ENCODE measurements at places on chromosomes 1 and 21. TPM values are rescaled to one million over a fixed set of nuclear protein-coding genes. Genes with fewer than 3 reads are reported as not detected.

- no peak for DNase-seq
Observed at GRCh38 chr1:45335855-45336324, 4.1 kb upstream of the TOE1 start.

- no peak for DNase-seq
Observed at GRCh38 chr1:33637846-33638440, 165.5 kb downstream of the ZSCAN20 start.

GIPC2 gene
- total RNA-seq, result 1.8 TPM

GRCh38 chr1:208068407-208068806 is 157.5 kb upstream of the CD34 start:
- DNase-seq, result no peak

DNA sequence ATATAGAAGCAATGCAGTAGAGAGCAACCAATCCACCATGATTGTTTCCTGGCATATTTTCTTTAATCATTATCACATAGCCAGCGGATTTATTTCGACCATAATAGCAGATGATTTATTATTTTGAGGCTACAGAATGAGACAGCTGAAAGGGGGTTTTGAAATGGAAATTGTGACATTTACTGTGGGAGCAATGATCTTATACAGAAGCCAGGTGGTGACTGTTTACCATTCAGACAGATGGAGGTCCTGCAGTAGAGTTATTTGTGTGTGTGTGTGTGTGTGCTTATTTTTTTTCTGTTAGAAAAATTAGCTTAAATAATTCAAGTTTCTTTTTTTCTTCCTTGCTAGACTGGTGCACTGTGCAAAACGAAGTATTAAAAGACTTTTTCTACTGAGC is 1784.5 kb downstream of the MRPL39 start:
- DNase-seq, result no peak

DNA sequence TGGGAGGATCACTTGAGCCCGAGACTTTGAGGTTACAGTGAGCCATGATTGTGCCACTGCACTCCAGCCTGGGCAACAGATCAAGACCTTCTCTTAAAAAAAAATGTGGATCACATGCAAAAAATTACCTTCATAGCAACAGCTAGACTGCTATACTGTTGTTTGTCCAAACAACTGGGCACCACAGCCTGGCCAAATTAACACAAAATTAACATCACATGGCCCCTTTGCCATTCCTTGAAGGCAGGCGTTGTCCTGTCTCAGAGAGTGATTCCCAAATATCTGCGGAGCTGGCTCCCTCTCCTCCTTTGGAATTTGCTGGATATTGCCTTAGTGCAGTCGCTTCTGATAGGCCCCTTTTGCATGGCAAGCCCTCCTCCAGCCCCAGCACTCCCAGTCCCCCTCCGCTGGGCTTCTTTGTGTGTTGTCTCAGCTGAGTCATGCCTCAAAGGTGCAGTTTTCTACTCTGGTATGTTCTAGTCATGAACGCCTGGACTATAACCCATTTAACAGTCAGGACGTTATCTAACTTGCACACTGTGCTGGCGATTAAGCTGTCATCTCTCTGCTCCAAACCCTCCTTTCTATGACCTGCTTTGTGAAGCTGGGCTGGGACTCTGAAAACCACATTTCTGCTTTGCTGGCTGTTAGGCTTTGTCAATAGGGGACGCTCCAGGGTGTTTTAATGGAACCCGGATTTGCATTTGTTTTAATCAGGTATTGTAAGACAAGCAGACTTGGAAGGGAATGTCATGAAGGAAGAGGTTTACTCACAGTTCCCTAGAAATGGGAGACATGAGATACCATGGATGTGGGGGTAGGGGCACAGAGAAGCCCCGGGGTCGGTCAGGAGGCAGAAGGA is 20.1 kb upstream of the HPCAL4 start:
- no peak for DNase-seq

CCDC17 gene
- total RNA-seq, result 1.0 TPM

FMO2 gene
- total RNA-seq, result 63.6 TPM

DNA sequence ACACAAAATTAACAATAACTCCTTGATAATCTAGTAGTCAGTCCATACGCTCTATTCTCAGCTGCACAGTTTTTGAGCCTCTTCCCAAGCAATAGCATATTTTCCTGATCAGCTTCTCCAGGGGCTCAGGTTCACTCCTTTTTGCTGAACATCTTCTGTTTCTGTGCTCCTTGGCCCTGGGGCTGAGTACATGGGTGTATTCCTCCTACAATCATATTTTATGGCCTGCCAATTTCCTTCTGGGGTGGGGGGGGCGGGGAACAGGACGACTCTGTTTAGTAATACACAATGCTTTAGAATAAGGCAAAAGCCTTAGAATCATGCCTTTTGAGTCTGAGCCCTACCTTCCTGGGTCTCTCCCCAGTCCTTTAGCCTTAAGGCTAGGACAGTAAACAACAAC is 8.5 kb downstream of the CLDN19 start:
- no peak for DNase-seq

DNA sequence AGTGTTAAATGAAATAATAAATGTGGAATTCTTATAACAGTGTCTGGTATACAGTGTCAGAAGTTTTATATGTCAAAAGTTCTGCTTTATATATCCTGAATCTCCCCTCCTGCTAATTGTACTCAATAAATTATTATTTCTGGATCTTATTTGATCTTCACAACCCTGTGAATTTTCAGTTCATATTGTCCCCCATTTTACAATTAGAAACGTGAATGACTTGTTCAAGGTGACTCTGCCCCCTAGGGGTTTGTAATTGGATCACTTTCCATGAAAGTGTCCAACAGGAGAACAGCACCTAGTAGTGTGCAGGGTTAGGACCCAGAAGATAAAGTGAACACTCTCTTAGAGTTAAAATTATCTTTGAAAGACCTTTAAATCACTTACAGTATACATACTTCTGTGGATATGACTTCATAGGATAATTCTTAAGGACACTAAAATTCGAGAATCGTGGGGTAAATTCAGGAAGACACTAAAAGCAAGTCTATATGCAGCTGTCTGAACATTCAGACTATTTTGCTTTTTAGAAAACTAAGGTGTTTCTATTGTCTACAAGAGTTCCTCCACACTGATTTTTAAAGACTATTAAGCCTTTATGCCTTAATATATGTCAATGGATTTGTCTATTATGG is 4.5 kb upstream of the DDR2 start:
- DNase-seq, result no peak

GRCh38 chr1:46699666-46700065 is 19.2 kb downstream of the EFCAB14 start:
- DNase-seq, result no peak

SH2D2A gene
- 2.7 TPM for total RNA-seq

LRRC8C gene
- 10.6 TPM for total RNA-seq

DNA sequence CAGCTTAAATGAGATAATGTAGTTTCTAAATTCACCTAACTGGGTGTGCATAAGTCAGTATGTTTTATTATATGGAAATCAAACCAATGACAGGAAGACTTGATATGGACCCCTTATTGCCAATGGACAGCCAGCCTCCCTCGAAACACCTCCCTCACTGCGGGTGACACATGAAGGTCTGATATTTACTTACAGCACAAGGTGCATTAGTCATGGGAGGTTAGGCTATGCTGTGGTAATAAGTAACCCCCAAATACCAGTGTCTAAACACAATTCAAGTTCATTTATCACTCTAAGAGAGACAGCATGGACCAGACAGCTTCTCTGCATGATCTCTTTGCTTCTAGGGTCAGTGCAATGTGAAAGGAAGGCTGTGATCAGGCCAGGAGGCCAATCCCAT is 126.0 kb upstream of the KCNJ6 start:
- no peak for DNase-seq

FCRL1 gene
- not detected for total RNA-seq

Measured in right cardiac atrium (tissue), 5 donors.